Activated naive CD8-positive, alpha-beta T cell treated with anti-CD3 and anti-CD28 coated beads for 36 hours (primary cell): ENCODE measurements at places on chromosomes 12 and 14. TPM values are rescaled to one million over a fixed set of nuclear protein-coding genes. Genes with fewer than 3 reads are reported as not detected.

DNA sequence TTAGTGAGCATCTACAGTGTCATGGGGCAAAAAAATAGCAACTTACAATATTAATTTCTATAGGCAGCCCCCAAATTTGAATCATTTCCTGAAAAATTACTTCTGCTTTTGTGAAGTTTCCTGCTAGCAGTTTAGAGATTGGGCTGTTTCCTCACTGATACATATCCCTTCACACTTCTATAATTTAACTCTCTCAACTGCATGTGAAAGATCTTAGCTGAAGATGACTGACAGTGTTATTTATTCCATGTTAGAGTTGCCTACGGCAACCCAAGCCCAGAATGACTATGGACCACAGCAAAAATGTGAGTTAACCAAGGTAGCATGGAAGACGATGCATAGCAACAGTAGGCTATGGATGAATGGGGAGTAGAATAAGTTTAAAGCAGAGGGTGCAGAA lies at the start of gene KLRG1:
TSS of gene KLRG1 (plus strand) at position 134 of the 400 bp plus-strand sequence. CDS start at position 224, 90 bp downstream.
- H3K27ac ChIP-seq, result peak within 1 kb of the TSS; percentile 4
- H3K4me3 ChIP-seq, result no peak within 1 kb of the TSS
- H3K4me1 ChIP-seq, result peaks cover 56% of the 10 kb centered on the region
- no peaks in the 10 kb centered on the region for H3K27me3 ChIP-seq
- peaks cover 10% of the 10 kb centered on the region for H3K36me3 ChIP-seq
- no peak for DNase-seq

DNA sequence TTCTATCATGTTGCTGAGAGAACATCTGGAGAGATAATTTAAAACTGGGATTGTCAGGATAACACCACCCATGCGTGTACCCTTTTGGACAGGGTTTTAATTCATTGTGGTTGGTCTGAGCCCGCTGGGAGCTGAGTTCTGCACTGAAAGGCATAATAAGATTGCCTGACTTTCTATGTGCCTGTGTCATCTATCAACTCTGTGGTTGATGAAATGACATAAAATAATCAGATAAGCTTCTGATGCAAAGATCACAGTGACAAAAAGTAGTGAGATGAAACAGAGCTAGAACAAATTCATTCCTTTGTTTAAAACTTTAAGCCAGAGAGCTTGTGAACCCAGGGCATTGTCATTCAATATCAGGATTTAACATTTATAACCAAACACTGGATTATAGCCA lies 98.7 kb downstream of the BBS10 start:
- peaks cover 18% of the 10 kb centered on the region for H3K27me3 ChIP-seq
- H3K4me1 ChIP-seq, result no peaks in the 10 kb centered on the region
- no peak overlapping the region for H3K4me3 ChIP-seq

DNA sequence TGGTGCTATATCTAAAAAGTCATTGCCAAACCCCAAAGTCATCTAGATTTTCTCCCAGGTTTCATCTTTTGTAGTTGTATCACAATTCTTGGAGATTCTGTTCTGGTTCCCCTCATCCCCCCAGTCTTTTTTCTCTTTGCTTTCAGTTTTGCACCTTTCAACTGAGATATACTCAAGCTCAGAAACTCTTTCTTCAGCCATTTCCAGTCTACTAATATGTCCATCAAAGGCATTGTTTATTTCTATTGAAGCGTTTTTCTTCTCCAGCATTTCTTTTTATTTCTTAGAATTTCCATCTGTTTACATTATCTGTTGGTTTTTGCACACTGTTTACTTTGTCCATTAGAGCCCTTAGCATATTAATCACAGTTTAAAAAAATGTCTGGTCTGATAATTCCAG lies 179.5 kb downstream of the NUBPL start:
- H3K36me3 ChIP-seq, result peaks cover 35% of the 10 kb centered on the region
- no peaks in the 10 kb centered on the region for H3K27me3 ChIP-seq
- H3K27ac ChIP-seq, result no peak overlapping the region
- H3K4me1 ChIP-seq, result no peaks in the 10 kb centered on the region

DNA sequence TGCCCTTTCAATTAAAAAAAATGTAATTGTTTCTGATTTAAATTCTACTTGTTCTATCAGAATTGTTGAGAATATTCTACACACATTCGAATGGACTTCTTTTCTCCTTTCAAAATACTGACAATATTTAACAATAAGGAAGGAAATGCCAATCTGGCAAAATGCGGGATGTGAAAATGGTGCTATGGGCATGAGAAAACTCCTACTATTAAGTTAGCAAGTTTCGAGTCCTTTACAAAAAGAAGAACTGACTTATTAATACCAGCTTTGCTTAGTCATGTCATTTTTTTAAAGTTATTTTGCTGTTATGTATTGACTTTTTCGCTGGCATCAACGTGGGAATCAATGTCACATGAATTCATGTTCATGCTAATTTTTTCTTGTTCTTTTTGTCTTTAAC lies 31.7 kb upstream of the ARL1 start:
- H3K4me3 ChIP-seq, result no peak overlapping the region
- no peaks in the 10 kb centered on the region for H3K4me1 ChIP-seq
- H3K36me3 ChIP-seq, result no peaks in the 10 kb centered on the region
- peaks cover 4% of the 10 kb centered on the region for H3K27me3 ChIP-seq
- no peak for DNase-seq

GRCh38 chr14:102200690-102201352 lies 61.1 kb downstream of the WDR20 start:
- peaks cover 28% of the 10 kb centered on the region for H3K36me3 ChIP-seq
- peak overlapping the region; percentile 44 for H3K4me3 ChIP-seq
- H3K27ac ChIP-seq, result peak overlapping the region; percentile 73
- H3K27me3 ChIP-seq, result no peaks in the 10 kb centered on the region

- H3K36me3 ChIP-seq, result peaks cover 3% of the 10 kb centered on the region
- DNase-seq, result no peak
- peaks cover 1% of the 10 kb centered on the region for H3K27me3 ChIP-seq
- H3K4me1 ChIP-seq, result peaks cover 61% of the 10 kb centered on the region
- no peak overlapping the region for H3K4me3 ChIP-seq
- no peak overlapping the region for H3K27ac ChIP-seq
Measured at GRCh38 chr12:4116251-4117111, 157.1 kb upstream of the CCND2 start.

GRCh38 chr14:101733211-101733610 lies 28.3 kb upstream of the PPP2R5C start:
- H3K4me3 ChIP-seq, result no peak overlapping the region
- H3K36me3 ChIP-seq, result peaks cover 2% of the 10 kb centered on the region
- H3K27me3 ChIP-seq, result no peaks in the 10 kb centered on the region

DNA sequence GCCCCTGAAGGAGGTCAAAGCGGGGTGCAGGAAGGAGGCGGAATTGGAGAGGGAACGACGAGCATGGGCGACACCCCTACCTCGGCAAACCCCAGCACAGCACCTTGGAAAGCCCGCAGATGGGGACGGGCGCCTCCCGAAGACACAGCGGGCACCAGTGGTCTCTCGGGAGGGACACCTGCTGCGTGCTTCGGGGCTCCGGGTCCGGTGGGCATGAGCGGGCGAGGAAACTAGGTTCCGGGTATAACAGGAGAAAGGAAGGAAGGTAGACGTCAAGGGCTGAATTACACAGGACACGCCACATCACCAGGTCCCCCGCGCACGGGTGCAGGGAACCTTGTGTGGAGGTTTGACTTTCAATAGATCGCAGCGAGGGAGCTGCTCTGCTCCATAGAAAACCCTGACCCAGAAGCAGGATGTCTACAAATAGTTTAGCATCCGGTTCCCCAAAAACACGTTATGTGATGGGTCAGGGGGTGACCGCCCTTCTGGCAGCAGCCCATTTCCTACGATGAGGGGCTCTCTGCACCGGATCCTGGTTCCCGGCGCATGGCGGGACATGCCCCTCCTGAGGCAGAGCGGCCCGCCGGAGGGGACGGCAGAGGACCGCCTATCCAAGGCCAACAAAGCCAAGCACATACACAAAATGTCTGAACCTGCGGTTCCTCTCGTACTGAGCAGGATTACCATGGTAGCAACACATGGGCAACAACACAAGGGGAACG lies 196.9 kb downstream of the ALG10 start:
- peak overlapping the region; percentile 62 for H3K27ac ChIP-seq
- DNase-seq, result peak; percentile 13
- H3K4me3 ChIP-seq, result peak overlapping the region; percentile 85
- peaks cover 7% of the 10 kb centered on the region for H3K4me1 ChIP-seq
- peaks cover 19% of the 10 kb centered on the region for H3K27me3 ChIP-seq
- no peaks in the 10 kb centered on the region for H3K36me3 ChIP-seq

DNA sequence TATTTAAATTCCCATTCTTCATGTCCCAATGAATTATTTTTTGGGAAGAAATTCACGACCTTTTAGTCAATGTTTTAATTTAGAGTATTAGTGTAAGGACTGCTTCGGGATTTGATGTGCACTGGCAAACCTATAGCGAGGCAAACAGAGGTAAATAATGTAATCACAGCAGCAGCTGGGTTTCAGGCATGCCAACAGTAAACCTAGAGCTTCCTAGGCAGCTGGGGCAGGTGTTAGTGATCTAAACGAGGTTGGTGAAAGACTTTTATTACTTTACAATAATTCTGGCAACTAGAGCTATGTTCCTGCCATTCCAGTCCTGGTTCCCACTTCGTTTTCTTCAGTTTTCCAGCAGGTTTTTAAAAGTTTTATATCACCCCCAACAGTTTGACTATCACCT lies 1036.4 kb upstream of the FOXG1 start:
- H3K36me3 ChIP-seq, result no peaks in the 10 kb centered on the region
- no peak overlapping the region for H3K4me3 ChIP-seq
- no peak overlapping the region for H3K27ac ChIP-seq
- no peak for DNase-seq
- H3K27me3 ChIP-seq, result no peaks in the 10 kb centered on the region

- H3K36me3 ChIP-seq, result peaks cover 24% of the 10 kb centered on the region
- H3K4me1 ChIP-seq, result peaks cover 66% of the 10 kb centered on the region
- no peaks in the 10 kb centered on the region for H3K27me3 ChIP-seq
- H3K4me3 ChIP-seq, result no peak overlapping the region
Measured at GRCh38 chr12:93430280-93430679, 11.5 kb downstream of the UBE2N start.

- no peaks in the 10 kb centered on the region for H3K27me3 ChIP-seq
- no peak overlapping the region for H3K4me3 ChIP-seq
- no peak for DNase-seq
- H3K4me1 ChIP-seq, result peaks cover 14% of the 10 kb centered on the region
- H3K27ac ChIP-seq, result no peak overlapping the region
- no peaks in the 10 kb centered on the region for H3K36me3 ChIP-seq
Measured at GRCh38 chr14:39765676-39766075, 333.4 kb upstream of the FBXO33 start.

DNA sequence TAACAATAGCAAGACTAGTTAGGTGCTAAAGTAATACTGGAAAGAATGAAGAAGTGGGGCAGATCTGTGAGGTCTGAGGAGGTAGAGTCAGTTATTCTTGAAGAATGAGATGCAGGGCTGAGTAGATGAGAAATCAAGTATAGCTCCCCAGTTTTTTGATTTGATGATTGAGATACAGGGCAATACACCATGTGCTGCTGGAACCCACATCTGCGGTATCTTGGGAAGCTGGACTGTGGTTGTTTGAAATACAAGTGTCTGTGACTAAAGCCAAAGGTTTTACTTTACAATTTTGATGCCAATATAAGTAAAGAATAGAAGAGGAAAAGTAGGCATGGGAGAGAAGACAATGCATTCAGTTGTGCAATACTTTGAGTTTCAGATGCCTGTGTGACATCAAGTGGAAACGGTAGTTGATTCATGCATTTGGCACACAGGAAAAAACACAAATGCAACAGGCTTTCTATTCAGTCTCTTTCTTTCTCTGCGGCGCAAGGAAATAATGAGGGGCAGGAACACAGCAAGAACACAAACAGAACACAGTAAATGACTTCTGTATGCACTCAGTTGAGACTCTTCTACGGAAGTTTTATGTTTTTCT lies 190.2 kb upstream of the SLC38A2 start:
- peaks cover 30% of the 10 kb centered on the region for H3K36me3 ChIP-seq
- DNase-seq, result no peak
- no peak overlapping the region for H3K27ac ChIP-seq
- no peak overlapping the region for H3K4me3 ChIP-seq

DNA sequence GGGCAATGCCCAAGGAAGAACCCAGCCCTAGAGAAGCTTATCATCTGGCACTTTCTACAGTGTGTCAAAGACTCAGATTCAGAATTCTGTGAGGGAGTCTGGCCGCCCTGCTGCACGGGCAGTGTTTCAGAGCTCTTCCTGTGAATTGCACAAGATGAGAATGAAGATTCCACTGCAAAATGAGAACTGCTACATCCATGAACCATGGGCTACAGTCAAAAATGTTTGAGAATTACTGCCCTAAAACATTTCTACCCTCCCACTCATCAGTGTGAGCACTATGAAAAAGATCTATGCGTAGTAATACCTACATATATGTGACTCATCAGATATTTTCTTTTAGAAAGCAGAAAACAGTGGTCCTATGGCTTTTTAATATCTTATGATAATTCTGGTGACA lies 104.0 kb downstream of the STAB2 start:
- H3K36me3 ChIP-seq, result peaks cover 2% of the 10 kb centered on the region
- H3K4me1 ChIP-seq, result no peaks in the 10 kb centered on the region
- H3K4me3 ChIP-seq, result no peak overlapping the region
- H3K27me3 ChIP-seq, result peaks cover 13% of the 10 kb centered on the region

- DNase-seq, result no peak
- H3K4me3 ChIP-seq, result no peak overlapping the region
- no peaks in the 10 kb centered on the region for H3K36me3 ChIP-seq
Measured at GRCh38 chr12:116984098-116984497, 73.3 kb downstream of the FBXW8 start.

DNA sequence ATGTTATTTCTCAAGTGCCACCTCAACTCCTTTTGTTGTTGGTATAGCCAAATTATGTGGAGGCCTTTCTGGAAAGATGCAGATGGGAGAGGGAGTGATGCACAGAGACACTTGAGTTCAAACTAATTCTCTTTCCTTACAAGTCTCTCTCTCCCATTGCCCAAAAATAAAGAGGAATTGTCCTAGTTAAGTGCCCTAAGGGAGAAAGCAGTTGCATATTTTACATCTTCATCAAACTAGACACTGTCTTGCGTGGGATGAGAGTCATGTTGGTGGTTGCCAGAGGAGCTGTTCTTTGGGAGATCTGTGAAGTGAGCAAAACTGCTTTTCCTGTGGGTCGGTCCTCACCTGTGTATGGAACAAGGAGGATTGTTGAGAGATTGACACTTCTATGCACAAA lies 72.2 kb downstream of the EP400 start:
- H3K27me3 ChIP-seq, result no peaks in the 10 kb centered on the region
- no peak overlapping the region for H3K27ac ChIP-seq
- H3K4me3 ChIP-seq, result no peak overlapping the region
- H3K4me1 ChIP-seq, result no peaks in the 10 kb centered on the region
- DNase-seq, result no peak
- peaks cover 17% of the 10 kb centered on the region for H3K36me3 ChIP-seq

DNA sequence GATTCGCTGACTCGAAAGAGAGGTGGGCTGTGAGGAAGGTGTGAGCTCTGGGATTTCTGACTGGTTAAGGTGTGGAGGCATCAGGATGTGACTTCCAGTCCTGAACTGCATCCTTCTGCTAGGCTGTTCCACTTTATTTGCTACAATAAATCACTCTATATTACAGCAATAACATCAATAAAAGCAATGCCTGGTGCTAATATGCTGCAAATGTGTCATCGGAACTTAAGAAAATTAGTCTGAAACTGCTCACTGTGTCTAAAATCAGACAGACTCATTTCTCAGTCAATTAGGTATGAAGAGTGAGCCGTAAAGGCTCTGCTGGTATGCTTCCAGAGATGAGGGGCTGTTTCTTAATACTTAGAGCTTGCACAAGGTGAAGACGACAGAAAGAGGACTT lies 126.6 kb downstream of the HELB start:
- DNase-seq, result no peak
- peaks cover 4% of the 10 kb centered on the region for H3K27me3 ChIP-seq
- no peak overlapping the region for H3K27ac ChIP-seq
- H3K4me3 ChIP-seq, result no peak overlapping the region
- peaks cover 3% of the 10 kb centered on the region for H3K36me3 ChIP-seq

Gene TMEM132D
- not detected for total RNA-seq

Gene C12orf54
- total RNA-seq, result not detected

Gene RAB15
- total RNA-seq, result 3.4 TPM

Gene RD3L
- not detected for total RNA-seq

Gene MYF5
- total RNA-seq, result not detected

Gene GPATCH2L
- total RNA-seq, result 36.1 TPM

Gene PIANP
- total RNA-seq, result not detected

Gene GLIPR1L1
- not detected for total RNA-seq

Gene NPFF
- total RNA-seq, result not detected
